NCI-H2029 (cell line): ENCODE measurements at places on chromosomes 6 and 20.
A peak's percentile ranks its signal among the peaks of the same experiment; 100 is the strongest.

DNA sequence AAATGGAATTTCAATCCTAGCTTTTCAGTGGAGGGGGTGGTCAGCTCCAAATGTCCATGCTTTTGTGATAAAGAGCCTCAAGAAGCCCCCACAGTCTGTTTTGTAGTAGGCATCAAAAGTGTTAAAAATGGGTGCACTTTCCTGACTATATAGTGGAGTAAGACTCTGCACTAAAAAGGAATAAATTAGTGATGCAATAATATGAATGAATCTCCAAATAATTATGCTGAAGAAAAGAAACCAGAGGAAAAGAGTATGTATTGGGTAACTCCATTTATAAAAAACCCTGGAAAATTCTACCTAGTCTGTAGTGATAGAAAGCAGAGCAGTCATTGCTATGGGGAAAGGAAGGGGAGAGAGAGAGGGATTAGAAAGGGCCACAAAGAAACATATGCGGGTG is 310.4 kb upstream of the SUPT3H start:
- DNase-seq: no peak

DNA sequence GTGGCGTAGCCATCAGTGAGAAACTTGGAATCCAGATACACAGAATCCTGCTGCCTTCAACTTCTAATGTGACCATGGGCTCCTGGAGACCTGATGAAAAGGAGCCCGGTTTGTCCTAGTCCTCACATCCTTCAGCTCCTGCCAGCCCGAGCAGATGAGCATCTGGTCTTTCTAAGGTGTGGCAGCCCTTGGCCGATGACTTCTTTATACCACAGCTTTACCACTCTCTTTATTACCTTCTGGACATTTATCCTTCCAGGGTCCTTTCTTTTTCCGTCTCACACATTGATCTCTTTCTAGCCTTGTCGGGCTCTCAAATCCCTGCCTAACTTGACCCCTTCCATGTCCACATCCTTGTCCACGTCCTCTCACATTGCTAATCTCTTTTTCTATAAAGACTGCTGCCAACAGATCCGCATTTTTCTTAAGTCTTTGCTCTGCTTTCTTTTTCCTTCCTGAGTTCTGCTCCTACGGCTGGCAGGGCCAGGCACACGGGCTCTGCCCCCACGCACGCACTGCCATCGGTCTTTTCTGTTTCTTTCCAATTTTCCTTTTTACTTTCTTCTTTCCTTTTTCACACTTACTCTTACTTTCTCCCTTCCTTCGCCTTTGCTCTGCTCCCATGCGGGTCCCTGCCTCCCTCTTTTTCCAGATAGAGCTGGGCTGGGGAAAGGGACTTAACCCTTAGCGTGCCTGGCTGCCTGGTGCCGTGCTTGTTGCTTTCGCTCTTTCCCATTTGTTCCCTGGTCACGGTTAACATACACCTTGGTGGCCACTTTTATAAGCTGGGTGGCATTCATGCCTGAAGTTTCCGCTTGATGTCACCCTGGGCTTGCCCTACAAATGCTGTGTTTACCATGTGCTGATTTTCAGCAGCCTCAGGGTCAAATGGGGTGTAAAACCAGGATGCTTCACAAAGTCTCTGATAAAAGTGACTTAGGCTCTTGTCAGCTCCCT is 9.4 kb upstream of the GMPR start:
- DNase-seq: no peak

DNA sequence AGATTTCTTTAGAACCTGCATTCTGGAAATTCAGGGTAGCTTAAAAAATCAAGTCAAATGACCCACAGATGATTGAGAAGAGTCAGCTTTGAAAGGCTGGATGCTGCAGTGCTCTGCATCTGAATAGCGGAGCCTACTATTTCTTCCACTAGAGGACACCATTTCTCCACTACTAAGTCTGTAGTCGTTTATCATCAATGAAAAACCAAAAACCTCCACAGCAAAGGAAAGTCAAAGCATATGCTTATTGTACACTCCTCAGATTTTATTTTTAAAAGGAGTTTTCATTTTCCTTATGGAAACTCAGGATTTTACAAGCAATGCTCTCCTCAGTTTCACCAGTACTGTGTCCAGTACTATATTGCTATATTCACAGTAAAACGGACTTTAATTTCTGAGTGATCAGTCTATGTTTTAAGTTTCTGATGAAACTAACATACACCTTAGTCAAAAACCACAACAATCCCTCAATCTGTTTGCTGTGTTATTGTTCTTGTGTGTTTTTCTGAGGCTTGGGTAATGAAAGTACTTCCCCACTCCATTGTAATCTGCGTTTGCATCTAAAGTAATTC is 50.5 kb upstream of the ENPP5 start:
- DNase-seq: peak; percentile 12

DNA sequence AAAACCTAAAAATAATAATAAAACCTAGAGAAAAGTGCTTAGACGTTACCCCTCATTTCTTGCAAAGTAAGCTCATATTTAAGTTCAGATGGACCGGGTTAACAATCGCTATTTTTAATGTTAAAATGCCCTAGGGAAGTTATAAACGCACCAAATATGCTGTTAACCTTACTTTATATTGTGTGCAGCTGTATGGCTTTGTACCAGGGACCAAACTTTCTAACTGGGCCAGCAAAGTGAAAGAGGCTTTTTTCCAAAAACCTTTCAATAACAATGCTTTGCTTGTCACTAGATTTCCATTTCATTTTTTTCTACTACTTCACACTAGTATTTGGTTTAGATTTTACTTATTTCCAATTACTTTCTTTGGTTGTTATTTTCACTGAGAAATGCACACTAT is 248.5 kb downstream of the FOXC1 start:
- DNase-seq: no peak

DNA sequence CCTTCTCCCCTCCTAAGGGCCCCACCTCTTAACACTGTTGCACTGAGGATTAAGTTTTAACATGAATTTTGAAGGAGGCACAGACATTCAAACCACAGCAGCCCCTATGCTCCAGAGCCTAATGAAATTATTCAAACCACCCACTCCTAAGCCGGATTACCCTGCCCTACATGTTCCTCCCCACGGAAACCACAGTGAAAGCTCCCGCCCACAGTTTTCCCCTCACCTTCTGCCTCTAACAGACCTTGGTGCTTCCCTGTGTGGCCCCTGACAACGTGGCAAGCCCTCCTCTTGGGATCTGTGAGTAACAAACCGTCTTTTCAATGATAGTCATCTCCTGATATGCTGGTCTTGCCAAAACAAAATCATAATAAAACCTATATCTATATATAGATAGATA is 74.8 kb downstream of the RIN2 start:
- no peak for DNase-seq
